Uterus (tissue), 4 donors: ENCODE measurements at places on chromosomes 11 and 22. TPM values are rescaled to one million over a fixed set of nuclear protein-coding genes. Genes with fewer than 3 reads are reported as not detected.

DNA sequence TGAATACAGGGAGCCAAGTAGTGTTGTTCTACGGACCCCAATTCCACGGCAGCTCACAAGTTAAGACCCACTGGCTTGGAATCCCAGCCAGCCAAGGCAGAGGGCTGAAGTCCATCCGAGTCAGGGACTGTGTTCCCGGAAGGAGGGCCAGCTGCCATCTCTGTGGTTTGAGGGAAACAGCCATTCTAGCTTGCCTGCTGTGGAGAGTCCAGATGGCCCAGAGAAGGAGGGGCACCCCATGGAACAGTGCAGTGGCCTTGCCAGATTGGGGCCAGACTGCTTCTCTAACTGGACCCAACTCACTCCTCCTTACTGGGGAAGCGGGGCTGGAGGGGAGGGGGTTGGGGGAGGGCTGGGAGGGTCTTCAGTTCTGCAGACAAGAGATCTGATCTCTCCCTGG is 156.4 kb downstream of the FAM181B start:
- no peaks in the 10 kb centered on the region for H3K36me3 ChIP-seq
- no peak for DNase-seq
- no peaks in the 10 kb centered on the region for H3K4me1 ChIP-seq
- H3K27me3 ChIP-seq, result no peaks in the 10 kb centered on the region
- no peak overlapping the region for H3K4me3 ChIP-seq
- no peak overlapping the region for H3K27ac ChIP-seq

DNA sequence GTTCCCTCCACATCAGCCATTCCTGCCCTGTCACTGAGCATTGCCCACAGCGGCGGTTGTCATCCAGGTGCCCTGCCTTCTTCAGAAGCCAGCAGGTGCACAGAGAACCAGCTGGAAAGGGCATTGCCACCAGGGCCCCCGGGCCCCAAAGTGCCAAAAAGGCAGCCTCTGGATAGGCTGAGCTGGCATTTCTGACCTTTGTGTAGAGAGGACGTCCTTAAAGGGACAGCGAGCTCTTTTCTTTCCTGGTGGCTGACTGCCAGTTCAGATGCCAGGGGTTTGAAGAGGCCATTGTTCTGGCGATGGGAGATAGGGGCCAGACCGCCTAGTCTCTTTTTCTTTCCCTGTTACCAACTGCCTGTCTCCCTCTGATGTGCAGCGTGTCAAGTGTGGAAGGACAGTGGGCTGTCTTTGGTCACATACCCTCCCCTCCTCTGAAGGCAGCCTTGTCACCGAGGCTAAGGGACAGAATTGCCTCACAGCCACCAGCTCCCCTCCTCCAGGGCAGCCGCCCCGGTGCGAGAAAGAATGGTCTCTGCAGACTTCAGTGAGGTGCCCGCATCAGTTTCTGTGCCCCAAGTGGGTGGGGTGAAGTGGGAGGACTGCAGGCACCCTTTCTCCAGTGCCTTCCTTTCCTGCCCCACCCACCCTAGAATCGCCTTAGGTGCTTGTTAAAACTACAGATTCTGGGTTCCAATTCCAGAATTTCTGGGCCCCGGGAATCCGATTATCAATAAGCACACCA is 109.6 kb downstream of the SCN3B start:
- no peaks in the 10 kb centered on the region for H3K27me3 ChIP-seq
- H3K27ac ChIP-seq, result no peak overlapping the region
- no peaks in the 10 kb centered on the region for H3K4me1 ChIP-seq
- no peak for DNase-seq

Gene WBP2NL
- total RNA-seq, result not detected

Gene BIRC3
- total RNA-seq, result 102 TPM

GRCh38 chr11:76293189-76293631 is 86.9 kb upstream of the WNT11 start:
- no peaks in the 10 kb centered on the region for H3K27me3 ChIP-seq
- H3K4me1 ChIP-seq, result no peaks in the 10 kb centered on the region
- no peak for DNase-seq
- no peaks in the 10 kb centered on the region for H3K36me3 ChIP-seq
- H3K4me3 ChIP-seq, result no peak overlapping the region
- no peak overlapping the region for H3K27ac ChIP-seq

DNA sequence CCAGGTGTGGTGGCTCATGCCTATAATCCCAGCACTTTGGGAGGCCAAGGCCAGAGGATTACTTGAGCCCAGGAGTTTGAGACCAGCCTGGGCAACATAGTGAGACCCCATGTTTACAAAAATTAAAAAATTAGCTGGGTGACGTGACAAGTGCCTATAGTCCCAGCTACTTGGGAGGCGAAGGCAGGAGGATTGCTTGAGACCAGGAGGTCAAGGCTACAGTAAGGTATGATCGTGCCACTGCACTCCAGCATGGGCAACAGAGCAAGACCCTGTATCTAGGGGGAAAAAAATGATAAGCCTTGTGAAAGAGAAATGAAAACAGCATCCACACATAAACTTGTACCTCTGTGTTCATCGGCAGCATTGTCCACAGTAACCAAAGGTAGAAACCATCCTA is 8.1 kb upstream of the CCND1 start:
- no peak overlapping the region for H3K27ac ChIP-seq
- H3K4me1 ChIP-seq, result no peaks in the 10 kb centered on the region
- H3K27me3 ChIP-seq, result peaks cover 15% of the 10 kb centered on the region
- H3K4me3 ChIP-seq, result no peak overlapping the region
- H3K36me3 ChIP-seq, result no peaks in the 10 kb centered on the region
- no peak for DNase-seq

GRCh38 chr11:85809191-85809590 is 1.8 kb downstream of the SYTL2 start:
- no peak overlapping the region for H3K4me3 ChIP-seq
- DNase-seq, result no peak
- no peaks in the 10 kb centered on the region for H3K27me3 ChIP-seq
- no peak overlapping the region for H3K27ac ChIP-seq
- H3K36me3 ChIP-seq, result no peaks in the 10 kb centered on the region

GRCh38 chr22:38732251-38732815 is 23.5 kb downstream of the SUN2 start:
- H3K27ac ChIP-seq, result no peak overlapping the region
- H3K36me3 ChIP-seq, result no peaks in the 10 kb centered on the region
- H3K27me3 ChIP-seq, result no peaks in the 10 kb centered on the region
- no peaks in the 10 kb centered on the region for H3K4me1 ChIP-seq
- no peak for DNase-seq

Gene CRYAB
- total RNA-seq, result 67.1 TPM

DNA sequence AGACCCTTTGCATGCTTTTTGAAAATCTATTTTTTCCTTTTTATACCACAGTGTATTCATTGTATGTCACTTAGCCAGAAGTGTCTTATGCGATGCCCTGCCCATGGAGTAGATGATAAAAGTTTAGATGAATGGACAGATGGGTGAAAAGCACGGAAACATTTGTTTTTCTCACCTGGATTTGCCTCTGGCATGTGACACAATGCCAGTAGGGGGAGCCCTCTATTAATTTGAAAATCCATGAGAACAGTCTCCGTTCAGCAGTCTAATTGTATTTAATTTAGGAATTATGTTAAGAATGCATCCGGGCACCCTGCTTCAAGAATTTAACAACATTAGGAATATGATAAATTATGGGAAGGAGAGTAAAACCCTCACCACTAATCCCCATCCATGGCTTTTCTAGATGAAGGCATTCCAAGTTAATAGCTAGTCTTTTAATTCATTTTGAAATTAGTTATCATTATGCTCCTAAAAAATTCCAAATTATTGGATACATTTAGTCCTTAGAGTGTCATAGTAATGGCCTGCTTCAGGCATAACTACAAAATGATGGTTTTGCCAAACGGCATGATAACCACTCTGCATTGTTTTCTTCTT is 55.3 kb upstream of the ALKBH3 start:
- H3K4me1 ChIP-seq, result no peaks in the 10 kb centered on the region
- no peak for DNase-seq
- H3K27me3 ChIP-seq, result no peaks in the 10 kb centered on the region
- no peak overlapping the region for H3K27ac ChIP-seq
- no peaks in the 10 kb centered on the region for H3K36me3 ChIP-seq

Gene CCDC157
- 2.9 TPM for total RNA-seq

Gene OR4B1
- total RNA-seq, result not detected

- H3K36me3 ChIP-seq, result no peaks in the 10 kb centered on the region
- no peak for DNase-seq
- H3K27ac ChIP-seq, result no peak overlapping the region
- no peaks in the 10 kb centered on the region for H3K4me1 ChIP-seq
- H3K4me3 ChIP-seq, result no peak overlapping the region
Observed at GRCh38 chr22:20968281-20968977, 1.4 kb downstream of the AIFM3 start.

Gene RNF214
- total RNA-seq, result 7.7 TPM

Gene AQP11
- 1.9 TPM for total RNA-seq

DNA sequence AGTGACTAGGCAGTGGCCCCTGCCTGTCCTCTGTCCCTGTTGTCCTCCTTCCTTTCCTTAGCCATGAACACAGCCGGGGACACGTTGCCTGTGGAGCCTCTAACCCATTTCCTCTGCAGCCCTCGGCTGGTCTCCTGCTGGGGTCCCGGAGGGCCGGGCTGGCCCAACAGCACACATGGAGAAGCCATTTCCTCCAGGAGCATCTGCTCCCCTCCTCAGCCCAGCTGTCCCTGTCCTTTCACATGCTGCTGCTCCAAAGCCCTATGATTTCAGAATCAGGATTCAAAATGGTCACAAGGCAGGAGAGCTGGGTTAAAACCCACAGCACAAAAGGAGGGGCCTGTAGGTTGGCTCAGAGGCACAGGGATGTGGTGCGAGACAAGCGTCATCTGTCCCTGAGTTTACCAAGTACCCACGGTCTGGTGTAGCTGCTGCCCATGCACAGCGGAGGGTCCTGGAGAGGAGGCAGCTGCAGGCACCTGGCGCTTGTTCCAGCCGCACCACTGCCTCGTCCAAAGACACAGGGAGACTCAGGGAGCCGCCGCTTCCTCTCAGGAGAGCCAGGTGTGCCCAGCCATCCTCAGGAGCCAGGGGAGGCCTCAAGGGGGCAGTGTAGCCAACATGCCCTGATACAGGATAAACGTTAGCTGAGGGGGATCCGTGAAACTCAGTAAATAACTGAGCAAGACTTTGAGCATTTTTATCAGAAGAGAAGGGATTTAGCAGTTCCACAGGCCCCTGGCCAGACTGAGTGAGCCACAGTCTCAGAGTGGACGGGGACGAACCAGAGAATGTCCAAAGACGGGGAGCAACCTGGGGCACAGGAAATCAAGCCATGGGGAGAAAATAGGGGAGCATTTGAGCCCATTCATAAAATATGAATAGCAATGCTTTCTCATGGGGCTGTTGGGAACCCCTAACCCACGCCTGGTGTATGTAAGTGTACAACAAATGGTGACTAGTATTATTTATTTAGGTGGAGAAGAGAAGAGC is 3.9 kb upstream of the VSIG10L2 start:
- H3K36me3 ChIP-seq, result no peaks in the 10 kb centered on the region
- DNase-seq, result no peak
- H3K27me3 ChIP-seq, result no peaks in the 10 kb centered on the region
- no peak overlapping the region for H3K4me3 ChIP-seq
- H3K4me1 ChIP-seq, result no peaks in the 10 kb centered on the region

GRCh38 chr11:1771700-1772099 is 8.0 kb upstream of the CTSD start:
- no peak overlapping the region for H3K4me3 ChIP-seq
- H3K27ac ChIP-seq, result no peak overlapping the region
- no peaks in the 10 kb centered on the region for H3K27me3 ChIP-seq
- H3K4me1 ChIP-seq, result no peaks in the 10 kb centered on the region
- DNase-seq, result peak; percentile 27

- H3K27me3 ChIP-seq, result no peaks in the 10 kb centered on the region
- no peak overlapping the region for H3K4me3 ChIP-seq
- no peak for DNase-seq
- no peak overlapping the region for H3K27ac ChIP-seq
- no peaks in the 10 kb centered on the region for H3K4me1 ChIP-seq
- H3K36me3 ChIP-seq, result no peaks in the 10 kb centered on the region
Observed at GRCh38 chr11:126257764-126258163, 10.9 kb downstream of the SRPRA start.

GRCh38 chr11:94762208-94762607 is 5.9 kb upstream of the AMOTL1 start:
- no peaks in the 10 kb centered on the region for H3K36me3 ChIP-seq
- DNase-seq, result no peak
- H3K27ac ChIP-seq, result no peak overlapping the region
- H3K27me3 ChIP-seq, result no peaks in the 10 kb centered on the region
- H3K4me1 ChIP-seq, result peaks cover under 1% of the 10 kb centered on the region

DNA sequence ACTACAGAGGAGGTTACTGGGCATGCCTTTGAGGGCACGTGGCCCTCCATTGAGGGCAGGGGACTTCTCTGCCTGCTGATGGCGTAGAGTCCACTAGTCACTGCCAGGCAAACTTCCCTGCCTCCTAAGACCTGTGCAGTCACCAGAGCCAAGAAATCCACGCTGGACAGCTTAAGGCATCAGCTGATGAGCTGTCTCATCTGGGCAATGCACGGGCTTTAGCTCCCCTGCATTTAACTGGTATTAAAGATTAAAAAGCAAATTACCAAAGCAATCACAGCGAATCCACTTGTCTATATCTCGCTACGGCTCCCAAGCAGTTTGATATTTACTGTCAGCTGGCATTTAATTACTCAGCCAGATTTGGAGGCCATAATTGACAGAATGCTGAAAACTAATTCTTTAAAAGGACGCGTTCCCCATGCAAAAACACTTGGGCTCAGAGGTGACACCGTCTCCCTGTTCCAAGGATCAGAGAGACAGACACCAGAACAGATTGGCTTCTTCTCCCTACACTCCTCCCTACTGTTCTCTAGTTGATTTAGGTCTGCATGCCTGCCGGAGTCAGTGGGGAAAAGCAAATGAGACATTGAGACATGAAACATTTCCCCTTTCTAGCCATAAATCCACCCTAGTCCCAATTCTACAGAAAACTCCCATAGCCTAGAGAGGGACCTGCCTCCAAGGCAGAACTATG is 68.5 kb downstream of the SPATA19 start:
- no peak for DNase-seq
- H3K4me1 ChIP-seq, result no peaks in the 10 kb centered on the region
- no peaks in the 10 kb centered on the region for H3K36me3 ChIP-seq

Gene C11orf21
- 1.8 TPM for total RNA-seq

Gene KIRREL3
- 10.0 TPM for total RNA-seq

Gene ACR
- total RNA-seq, result 0.35 TPM

- no peaks in the 10 kb centered on the region for H3K4me1 ChIP-seq
- no peak overlapping the region for H3K4me3 ChIP-seq
- no peak for DNase-seq
- no peaks in the 10 kb centered on the region for H3K36me3 ChIP-seq
- no peaks in the 10 kb centered on the region for H3K27me3 ChIP-seq
Observed at GRCh38 chr11:3195251-3196160, 23.1 kb downstream of the MRGPRG start.

- no peaks in the 10 kb centered on the region for H3K27me3 ChIP-seq
- no peak overlapping the region for H3K4me3 ChIP-seq
- no peak overlapping the region for H3K27ac ChIP-seq
Observed at GRCh38 chr22:38925571-38926041, 31.8 kb upstream of the APOBEC3A start.

Gene OR10D3
- total RNA-seq, result not detected

- no peaks in the 10 kb centered on the region for H3K36me3 ChIP-seq
- H3K27ac ChIP-seq, result peak overlapping the region; percentile 28
- no peak overlapping the region for H3K4me3 ChIP-seq
- H3K4me1 ChIP-seq, result no peaks in the 10 kb centered on the region
- no peak for DNase-seq
Observed at GRCh38 chr11:70323806-70324205, 53.3 kb downstream of the PPFIA1 start.

GRCh38 chr11:107827041-107827440 is 31.5 kb downstream of the SLC35F2 start:
- H3K36me3 ChIP-seq, result no peaks in the 10 kb centered on the region
- no peak overlapping the region for H3K4me3 ChIP-seq
- H3K4me1 ChIP-seq, result no peaks in the 10 kb centered on the region
- H3K27me3 ChIP-seq, result no peaks in the 10 kb centered on the region
- H3K27ac ChIP-seq, result no peak overlapping the region
- no peak for DNase-seq
